NCI-H1694 treated with DMSO at 0.1 percent for 48 hours (cell line): ENCODE measurements at places on chromosomes 11 and 22.

DNA sequence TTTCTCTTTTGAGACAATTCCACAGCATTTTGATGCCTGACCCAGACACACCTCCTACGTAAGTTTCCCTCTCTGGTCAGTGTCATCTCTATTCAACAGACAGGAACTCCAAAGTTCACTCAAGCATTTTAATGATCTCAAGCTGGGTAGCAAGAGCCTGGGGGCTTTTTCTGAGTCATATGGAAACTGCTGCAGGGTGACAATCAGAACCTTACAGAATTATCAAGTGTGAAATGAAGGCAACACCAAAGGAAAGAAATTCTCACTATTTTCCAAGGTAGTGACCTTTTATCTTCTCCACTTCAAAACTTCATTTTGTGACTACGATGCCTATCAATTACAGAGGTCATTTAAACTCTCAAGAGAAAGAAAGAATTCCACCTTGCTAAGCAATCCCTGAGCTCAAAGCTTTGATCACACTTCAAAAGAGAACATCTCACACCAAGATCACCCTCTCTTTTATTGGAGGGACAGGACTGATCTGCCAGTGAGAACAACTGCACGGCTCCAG is 229.0 kb upstream of the ZC3H12C start:
- DNase-seq = no peak

- no peak for DNase-seq
Measured at GRCh38 chr11:123630126-123630608, 24.3 kb downstream of the SCN3B start.

DNA sequence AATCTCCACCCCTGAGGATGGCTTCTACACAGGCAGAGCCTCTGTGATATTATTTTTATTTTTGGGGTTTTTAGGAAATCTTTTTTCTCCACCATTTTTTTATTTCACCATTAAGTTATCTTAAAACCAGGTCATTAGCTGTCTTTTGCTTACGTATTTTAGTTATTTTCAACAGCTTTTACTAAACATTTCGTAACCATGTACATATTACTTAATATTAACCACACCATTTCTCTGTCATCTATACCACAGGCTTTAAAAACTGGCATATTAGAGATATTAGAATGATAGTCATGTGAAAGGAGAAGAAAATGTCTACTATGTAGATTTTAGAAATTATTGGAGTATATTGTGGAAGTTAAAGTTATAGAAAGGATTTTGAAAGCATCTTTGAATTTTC is 37.4 kb downstream of the YAP1 start:
- DNase-seq = no peak

- no peak for DNase-seq
Measured at GRCh38 chr22:47372111-47372581, 609.7 kb downstream of the TBC1D22A start.

DNA sequence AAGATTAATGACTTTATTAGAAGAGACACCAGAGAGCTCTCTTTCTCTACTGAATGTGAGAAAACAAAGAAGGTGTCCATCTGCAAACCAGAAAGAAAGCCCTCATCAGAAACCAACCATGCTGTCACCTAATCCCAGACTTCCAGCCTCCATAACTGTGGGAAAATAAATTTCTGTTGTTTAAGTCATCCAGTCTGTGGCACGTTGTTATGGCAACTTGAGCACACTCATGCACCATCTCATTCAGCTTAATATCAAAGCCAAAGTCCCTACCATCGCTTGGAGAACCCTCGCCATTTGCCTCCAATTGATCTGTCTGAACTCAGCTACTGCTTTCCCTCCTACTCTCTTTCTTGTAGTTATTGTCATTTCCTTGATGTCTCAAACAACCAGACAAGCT is 766.1 kb upstream of the ARHGAP42 start:
- no peak for DNase-seq

- no peak for DNase-seq
Measured at GRCh38 chr11:69660001-69660500, 15.1 kb downstream of the LTO1 start.

- no peak for DNase-seq
Measured at GRCh38 chr11:116955548-116955947, 118.1 kb upstream of the APOA1 start.

- DNase-seq = no peak
Measured at GRCh38 chr11:16358726-16359125, 2.4 kb upstream of the SOX6 start.

- DNase-seq = no peak
Measured at GRCh38 chr11:6201481-6201880, 2.5 kb downstream of the OR52W1 start.

DNA sequence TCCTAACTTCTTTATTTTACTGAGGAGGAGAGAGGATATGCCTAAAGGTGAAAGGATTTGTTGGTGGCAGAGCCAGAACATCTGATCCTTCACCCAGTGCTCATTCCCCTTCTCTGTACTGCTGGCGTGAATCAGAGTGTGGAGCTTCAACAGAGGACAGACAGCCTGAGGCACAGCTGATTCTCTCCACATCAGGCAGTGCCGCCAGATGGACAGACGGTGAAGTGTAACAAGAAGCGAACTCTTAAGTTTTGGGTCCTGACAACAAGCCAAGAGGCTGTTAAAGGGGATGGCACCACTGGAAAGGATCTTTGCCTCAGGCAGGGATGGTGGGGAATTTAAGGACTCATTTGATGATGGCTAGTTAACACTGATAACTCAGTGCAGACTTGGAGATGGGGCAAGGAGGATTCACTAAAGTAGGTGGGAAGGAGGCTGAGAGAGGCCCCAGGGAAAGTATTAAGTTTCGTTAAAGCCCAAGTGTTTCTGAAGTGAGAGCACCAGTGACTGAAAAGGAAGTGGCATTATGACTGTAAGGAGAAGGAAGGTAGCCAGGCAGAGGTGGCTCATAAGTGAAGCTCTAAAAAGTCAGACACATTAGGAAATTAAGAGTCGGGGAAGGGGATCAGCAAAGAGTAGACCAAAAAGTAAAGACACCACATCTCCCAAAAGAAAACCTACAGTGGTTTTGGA is 81.3 kb downstream of the CLPB start:
- peak; percentile 74 for DNase-seq

DNA sequence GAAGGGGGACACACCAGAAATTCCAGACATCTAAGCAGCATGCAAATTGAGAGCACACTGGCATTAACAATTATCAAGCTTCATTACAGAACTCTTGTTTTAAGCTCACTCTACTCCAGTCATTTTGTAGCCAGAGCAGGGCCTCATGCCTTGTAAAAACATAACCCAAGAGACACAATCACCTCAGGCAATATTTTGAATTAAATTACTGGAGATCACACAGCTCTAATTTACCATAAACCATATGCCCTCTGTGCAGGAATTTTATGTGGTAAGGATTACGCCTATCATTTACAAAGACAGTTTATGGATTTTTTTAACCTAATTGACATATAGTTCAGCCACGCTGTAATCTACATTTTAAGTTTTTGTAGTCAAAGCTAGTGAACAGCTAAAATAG is 414.1 kb upstream of the DDI1 start:
- DNase-seq = no peak
